ENCODE measurements at places on chromosomes 7 and 10. TPM values are rescaled to one million over a fixed set of nuclear protein-coding genes. Genes with fewer than 3 reads are reported as not detected.

The SEMA3A gene
- 60.3 TPM for total RNA-seq

The MCU gene
- 39.4 TPM for total RNA-seq

DNA sequence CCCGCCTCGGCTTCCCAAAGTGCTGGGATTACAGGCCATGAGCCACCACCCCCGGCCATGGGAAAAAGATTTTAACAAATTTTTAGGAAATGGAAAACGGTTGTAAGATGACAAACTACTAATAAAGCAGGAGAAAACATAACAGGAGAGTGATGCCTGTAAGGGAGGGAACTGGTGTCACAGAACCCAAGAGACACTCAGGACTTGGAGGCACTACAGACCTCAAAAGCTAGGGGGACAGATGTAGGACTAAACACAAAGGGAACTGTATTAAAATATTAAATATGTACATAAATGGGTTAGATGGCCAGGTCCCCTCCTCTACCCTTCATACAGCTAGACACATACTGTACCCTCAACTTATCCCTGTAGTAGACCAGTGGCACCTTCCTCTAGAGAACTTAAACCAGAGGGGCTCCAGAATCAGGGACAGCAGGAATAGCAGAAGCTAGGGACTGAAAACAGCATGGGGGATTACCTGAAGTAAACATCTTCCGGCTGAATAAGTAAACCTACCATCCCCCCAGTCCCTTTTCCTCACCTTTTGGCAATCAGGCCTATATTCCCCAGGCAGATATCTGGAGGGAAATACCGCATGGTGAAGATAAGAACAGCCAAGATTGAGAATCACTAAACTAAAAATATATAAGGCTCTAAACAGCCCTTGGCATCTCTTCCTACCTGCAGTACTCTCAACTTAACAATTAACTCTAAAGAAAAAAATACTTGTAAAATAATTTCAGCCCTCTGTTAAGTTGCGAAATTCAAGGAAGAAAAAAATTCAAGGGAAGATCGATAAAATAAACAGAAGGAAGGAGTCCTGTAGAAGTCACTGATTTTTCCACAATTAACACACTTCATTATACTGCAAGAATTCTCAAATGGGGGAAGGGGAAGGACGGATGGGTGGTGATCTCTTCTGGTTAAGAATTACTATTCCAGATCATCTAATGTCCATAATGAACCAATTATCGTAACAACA lies 15.5 kb downstream of the TM9SF3 start:
- DNase-seq = no peak

DNA sequence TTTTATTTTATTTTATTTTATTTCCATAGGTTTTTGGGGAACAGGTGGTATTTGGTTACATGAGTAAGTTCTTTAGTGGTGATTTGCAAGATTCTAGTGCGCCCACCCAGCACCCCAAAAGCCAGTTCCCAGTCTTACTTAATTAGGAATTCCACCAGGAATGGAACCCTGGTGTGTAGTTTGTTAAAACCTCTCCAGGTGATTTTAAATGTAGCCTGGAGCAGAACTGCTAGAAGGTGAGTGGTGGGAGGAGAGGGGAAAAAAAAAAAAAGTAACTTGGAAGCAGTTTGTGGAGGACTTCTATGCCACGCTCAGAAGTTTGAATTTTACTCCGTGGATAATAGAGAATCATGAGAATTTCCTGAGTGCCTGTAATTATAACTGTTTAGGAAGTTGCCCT lies 5.5 kb upstream of the TEX47 start:
- DNase-seq = no peak

DNA sequence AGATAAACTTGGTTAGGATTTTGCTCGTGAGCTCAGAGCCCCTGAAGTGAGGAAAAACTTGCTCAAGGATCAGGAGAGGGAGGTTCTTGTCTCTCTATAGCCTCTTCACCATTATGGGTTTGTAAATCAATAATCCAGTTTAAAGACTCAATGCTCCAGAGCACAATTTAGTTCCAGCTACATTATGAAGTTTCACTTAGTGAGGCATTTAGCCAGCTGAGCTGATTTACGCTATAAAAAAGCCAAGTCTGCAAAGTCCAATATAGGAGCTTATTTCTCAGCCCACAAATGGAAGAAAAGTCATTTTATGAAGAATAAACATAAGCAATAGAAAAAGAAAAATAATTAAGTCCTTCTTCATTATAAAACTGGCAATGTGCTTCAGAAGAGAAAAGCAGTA lies 130.6 kb downstream of the STRA8 start:
- no peak for DNase-seq

DNA sequence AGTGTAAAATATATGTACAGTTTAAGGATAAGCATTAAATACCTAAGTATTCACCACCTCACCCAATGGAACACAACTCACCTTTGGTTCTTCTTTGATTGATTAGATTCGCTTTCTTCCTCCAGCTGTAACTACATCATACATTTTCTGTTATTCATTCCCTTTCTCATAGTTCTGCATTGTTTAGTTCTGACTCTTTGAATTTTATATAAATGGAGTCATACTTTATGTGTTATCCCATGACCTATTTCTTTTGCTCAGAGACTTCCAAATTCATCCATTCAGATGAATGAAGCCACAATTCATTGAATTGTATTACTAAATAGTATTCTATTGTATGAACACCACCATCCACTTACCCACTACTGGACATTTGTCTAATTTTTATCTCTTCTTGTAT lies 12.3 kb downstream of the THNSL1 start:
- peak; percentile 40 for DNase-seq

GRCh38 chr10:49762566-49762877 lies 399 bp upstream of the OGDHL start:
- DNase-seq = no peak

DNA sequence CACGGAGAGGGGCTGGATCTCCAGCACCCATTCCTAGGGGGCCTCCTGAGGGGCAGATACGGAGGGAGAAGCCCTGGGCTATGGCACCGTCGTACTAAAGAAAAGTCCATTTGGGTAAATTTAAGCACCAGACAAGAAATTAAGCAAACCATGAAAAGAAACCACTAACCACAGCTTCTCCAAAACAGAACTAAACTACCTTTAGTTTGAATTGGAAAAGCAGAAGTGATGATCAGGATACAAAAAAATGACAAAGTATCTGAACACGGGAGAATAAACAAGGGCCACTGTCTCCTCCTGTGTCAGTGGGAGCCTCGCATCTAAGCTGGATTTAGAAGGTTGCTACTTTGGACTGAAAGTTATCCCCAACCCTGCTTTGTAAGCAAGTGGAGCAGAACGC lies 69.1 kb downstream of the DIP2C start:
- no peak for DNase-seq

Data from bronchial epithelial cell (primary cell).